ENCODE measurements at places on chromosomes 1 and 21.

- DNase-seq: no peak
These were observed 24.1 kb downstream of the UBR4 start for GRCh38 chr1:19186001-19186400.

GRCh38 chr1:171127501-171127900 lies 36.8 kb downstream of the FMO3 start:
- no peak for DNase-seq

DNA sequence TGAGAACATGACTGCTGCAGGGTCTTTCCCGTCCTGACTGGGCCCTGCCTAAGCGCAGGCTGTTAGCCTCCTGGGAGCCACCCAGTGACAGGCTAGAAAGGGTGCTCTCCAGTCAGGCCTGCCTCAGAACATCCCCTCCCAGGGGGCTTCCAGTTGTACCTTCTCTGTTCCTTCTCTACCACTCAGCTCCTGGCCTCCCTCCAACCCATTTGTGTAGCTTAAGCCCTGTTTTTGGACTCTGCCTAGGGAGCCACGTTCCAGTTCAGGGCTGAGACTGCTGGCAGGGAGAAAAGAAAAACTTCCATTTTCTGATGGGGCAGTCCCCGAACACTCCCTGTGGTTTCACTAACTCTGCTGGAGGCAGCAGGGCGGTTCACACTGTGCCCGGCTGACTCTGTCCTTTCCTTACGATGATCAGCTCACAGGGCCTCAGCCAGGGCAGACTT lies 15.3 kb upstream of the POU3F1 start:
- no peak for DNase-seq

- no peak for DNase-seq
These were observed 15.6 kb upstream of the BOLA1 start for GRCh38 chr1:149883598-149884247.

DNA sequence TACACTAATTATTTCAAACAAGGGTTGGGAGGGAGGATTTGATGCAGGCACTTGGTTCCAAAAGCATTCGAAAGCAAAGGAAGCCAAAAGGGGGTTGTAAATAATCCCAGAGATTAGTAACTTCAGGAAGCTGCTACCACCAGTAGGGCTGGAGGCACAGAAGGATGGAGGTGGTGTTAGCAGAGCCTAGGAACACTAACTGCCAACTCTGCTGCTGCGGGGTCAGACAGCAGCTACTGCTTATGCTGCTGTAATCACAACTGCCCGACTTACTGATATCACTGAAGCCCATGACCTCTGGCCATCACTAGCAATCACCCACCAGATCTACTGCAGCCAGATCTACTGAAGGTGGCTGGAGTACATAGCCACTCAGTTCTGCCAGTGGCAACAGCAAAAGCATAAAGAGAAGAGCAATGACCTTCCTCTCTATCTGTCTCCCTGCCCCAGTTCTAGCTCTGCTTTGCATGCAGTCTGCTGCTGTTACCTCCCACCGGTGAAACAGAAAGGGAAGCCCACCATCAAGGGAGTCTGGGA lies 408.5 kb downstream of the PLPP3 start:
- no peak for DNase-seq

DNA sequence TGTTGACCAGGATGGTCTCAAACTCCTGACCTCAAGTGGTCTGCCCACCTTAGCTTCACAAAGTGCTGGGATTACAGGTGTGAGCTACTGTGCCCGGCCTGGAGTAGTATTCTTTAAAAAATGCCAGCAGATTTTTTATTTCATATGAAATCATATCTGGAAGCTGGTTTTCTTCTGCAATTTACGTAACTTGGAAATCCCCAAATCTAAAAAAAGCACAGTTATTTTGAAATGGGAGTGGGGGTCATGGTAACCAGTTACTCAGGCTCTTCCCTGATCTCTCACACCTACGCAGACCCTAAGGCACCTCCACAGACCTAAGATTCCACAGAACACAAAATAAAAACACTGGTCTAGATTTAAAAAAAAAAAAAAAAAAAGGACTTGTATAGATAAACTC lies 219.8 kb downstream of the DAB1 start:
- DNase-seq: no peak

GRCh38 chr1:63575340-63575826 lies 17.8 kb upstream of the PGM1 start:
- no peak for DNase-seq

- no peak for DNase-seq
These were observed 10.7 kb downstream of the DDI2 start for GRCh38 chr1:15628003-15628402.

GRCh38 chr1:165886983-165887382 lies 59.6 kb downstream of the UCK2 start:
- DNase-seq: no peak

DNA sequence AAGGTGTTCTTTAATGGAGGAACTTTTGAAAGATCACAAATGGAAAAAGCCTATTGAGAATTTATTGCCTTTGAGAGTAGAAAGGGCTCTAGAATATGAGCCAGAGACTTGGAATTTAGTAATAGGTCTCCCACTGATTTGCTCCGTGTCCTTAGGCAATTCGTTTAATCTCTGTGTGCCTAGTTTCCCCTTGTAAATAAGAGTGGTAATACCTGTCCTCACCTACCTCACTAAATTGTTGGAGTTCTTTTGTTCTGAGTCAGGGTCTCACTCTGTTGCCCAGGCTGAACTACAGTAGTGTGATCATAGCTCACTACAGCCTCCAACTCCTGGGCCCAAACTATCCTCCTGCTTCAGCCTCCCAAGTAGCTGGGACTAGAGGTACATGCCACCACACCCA lies 15.0 kb upstream of the TEKT2 start:
- DNase-seq: no peak

- DNase-seq: no peak
These were observed 41.7 kb downstream of the COL24A1 start for GRCh38 chr1:86114816-86115400.

DNA sequence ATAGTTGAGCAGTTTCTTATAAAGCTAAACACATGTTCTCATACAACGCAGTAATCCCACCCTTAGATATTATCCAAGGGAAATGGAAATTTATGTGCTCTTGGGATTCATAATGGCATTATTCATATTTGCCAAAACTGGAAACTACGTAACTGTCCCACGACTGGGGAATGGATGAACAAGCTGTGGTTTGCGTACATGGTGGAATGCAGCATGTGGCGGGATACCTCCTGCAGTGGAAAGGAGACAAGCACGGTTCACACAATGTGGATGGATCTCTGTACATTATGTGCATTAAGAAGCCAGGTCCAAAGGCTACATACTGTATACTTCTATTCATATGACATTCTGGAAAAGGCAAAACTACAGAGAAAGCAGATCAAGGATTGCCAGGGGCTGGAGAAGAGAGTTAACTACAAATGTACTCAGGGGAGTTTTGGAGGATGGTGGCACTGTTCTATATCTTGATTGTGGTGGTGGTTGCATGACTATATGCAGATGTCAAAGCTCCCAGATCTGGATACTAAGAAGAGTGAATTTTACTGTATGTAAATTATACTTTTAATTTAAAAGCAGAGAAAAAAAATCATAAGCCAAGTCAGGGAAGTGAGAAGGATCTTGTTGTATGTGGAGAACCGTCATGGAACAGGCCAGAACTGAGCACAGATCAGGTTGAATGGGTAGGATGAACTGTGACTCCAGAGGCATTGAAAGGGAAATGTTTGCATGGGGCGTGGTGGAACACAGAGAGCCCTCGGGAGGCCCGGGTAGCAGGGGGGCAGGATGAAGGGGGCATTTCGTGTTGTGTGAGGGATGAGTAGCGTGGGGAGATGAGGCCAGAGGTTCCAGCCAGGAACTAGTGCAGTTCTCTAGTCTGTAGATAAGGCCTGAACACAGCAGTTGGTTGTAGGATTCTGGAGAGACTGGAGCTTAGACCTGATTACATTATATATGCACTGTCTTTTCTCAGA lies 90.7 kb downstream of the GALNT2 start:
- no peak for DNase-seq

GRCh38 chr1:71304125-71304524 lies 223.3 kb upstream of the ZRANB2 start:
- DNase-seq: no peak

- no peak for DNase-seq
These were observed 227.1 kb upstream of the MAP1LC3C start for GRCh38 chr1:242225767-242226573.

- DNase-seq: no peak
These were observed 581.6 kb downstream of the NPHP4 start for GRCh38 chr1:5410652-5411051.

GRCh38 chr1:115283681-115284146 lies 54.3 kb downstream of the NGF start:
- no peak for DNase-seq

GRCh38 chr1:46690931-46691421 lies 19.3 kb downstream of the TEX38 start:
- DNase-seq: no peak

DNA sequence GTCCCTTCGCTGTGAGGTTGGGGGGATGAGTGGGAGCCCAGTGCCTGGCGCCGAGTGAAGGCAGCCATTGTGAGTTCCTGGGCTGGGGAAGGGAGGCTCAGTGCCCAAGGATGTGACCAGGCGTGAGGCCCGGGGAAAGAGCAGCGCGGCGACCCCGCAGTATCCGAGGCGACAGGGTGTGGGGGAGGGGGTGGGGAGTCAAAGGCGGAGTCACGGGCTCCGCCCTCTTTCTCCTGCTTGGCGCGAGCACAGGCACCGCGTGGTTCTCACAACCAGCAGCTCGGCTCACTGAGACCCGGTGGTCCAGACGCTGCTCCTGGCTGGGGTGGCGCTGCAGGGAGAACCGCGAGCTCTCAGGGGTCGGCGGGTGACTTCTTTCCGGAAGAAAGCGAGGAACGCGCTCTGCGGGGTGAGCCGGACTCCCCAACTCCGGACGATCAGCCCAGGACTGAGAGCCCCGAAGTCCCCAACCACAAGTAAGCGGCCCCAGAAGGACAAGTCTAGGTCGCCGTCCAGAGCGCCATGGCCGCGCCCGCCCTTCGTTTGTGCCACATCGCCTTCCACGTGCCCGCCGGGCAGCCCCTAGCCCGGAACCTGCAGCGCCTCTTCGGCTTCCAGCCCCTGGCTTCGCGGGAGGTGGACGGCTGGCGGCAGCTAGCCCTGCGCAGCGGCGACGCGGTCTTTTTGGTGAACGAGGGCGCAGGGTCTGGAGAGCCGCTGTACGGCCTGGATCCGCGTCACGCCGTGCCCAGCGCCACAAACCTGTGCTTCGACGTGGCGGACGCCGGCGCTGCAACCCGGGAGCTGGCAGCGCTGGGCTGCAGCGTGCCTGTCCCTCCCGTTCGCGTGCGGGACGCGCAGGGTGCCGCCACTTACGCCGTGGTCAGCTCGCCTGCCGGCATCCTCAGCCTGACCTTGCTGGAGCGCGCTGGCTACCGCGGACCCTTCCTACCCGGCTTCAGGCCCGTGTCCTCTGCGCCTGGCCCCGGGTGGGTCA lies at the start of gene HPDL:
Gene HPDL (plus strand): TSS at position 269 of the 997 bp plus-strand sequence. CDS start 254 bp downstream, at position 523.
- no peak for DNase-seq

DNA sequence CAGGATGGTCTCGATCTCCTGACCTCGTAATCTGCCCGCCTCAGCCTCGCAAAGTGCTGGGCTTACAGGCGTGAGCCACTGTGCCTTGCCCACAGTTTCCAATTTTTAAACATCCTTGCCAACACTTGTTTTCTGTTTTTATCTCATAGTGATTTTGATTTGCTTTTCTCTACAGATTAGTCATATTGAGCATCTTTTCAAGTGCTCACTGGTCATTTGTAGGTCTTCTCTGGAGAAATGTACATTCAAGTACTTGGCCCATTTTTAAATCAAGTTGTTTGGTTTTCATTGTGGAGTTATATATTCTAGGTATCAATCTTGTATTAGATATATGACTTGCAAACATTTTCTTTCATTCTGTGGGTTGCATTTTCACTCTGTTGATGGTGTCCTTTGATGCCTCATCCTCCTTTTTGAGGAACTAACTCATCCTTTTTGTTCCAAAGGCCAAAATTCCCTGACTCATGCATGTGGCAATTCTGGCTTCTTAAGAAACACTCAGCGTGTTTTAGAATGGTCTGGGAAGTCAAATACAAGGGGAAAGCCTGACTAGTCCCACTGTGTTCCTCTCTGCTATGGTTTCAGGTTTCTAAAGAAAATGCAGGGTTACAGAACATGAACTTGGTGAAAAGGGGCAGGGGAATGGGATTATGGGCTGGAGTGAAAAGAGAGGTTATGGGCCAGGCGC lies 37.3 kb downstream of the PTAFR start:
- DNase-seq: no peak

GRCh38 chr1:224333939-224334786 lies 4.2 kb upstream of the NVL start:
- no peak for DNase-seq

- no peak for DNase-seq
These were observed 99.8 kb downstream of the INTS7 start for GRCh38 chr1:211935448-211935970.

- DNase-seq: no peak
These were observed 3.6 kb downstream of the ACOT7 start for GRCh38 chr1:6389971-6390370.

DNA sequence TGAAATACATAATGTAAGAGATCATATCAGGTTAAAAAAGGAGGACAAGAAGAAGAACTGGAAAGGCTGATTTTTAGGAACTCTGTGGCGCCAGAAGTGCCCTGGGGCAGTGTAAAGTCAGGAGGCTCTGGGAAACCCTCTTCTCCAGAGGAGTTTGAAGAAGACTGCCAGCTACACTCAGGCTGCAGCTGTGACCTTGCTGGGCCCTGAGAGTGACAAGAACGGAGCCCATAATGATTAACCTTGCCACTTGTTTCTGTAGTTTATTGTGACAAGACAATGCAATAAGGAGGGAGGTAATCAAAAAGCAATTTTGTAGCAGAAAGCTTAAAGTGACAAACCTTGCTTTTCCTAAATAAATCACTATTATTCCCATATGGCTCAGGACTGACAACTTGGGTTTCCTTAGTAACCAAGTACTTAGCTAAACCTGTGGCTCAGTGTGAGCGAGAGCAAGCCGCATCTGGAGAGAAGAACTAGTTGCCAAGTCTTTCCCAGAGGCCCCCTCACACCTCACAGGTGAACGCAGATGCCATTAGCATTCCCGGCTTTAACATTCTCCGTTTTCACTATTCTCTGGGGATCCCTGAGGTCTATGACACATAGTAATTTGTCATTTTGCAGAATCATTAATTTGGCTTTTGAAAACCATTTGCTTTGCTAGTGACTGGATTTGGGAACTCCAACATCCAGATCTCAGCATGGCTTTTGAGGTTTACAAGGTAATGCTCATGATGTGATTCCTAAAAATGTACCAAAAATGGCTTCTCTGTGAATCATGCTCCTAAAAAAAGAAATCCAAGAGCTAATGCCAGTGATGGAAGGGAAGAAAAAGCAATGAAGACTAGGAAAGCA lies 115.9 kb downstream of the OMA1 start:
- DNase-seq: no peak

GRCh38 chr1:229147072-229147471 lies 123.8 kb upstream of the RAB4A start:
- no peak for DNase-seq

- peak; percentile 49 for DNase-seq
These were observed 79.9 kb downstream of the MORN1 start for GRCh38 chr1:2311184-2312032.

DNA sequence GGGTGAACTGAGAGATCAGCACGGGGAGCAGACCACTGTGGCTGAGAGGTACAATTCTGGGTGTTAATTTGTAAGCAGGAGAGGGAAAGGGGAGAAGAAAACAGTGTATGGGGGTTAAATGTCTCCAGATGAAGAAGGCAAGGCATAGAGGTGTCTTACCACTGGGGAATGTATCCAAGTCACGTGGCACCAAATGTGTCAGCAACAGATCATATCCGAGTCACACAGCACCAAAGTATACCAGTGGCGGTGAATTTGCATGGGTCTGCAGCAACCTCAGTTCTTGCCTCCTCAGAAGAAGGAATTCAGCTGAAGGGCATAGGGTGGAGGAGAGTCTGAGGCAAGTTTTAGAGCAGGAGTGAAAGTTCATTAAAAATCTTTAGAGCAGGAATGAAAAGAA lies 21.2 kb upstream of the SYCP1 start:
- no peak for DNase-seq

- no peak for DNase-seq
These were observed 126.0 kb upstream of the TMEM51 start for GRCh38 chr1:15027515-15027986.
